ENCODE measurements at places on chromosomes 16 and 17.

DNA sequence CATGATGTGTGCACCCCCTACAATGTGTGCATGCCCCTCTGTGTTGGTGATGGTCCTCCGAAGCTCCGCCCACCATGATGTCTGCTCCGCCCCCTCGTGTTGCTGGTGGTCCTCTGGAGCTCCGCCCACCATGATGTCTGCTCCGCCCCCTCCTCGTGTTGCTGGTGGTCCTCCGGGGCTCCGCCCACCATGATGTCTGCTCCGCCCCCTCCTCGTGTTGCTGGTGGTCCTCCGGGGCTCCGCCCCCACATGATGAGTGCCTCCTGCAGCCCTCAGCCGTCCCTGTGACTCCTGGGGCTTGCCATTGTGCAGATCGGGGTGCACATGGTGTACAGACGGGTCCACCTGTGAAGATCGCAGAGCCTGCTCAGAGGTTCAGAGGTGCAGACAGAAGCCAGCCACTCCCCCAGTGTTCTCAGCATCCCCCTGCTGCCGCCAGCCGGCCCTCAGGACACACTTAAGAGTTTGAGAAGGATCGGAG lies 129.1 kb upstream of the CHMP6 start:
- no peaks in the 10 kb centered on the region for H3K27me3 ChIP-seq
- H3K4me1 ChIP-seq, result peaks cover 32% of the 10 kb centered on the region
- no peak overlapping the region for H3K4me3 ChIP-seq
- H3K27ac ChIP-seq, result no peak overlapping the region
- no peak for DNase-seq

- no peaks in the 10 kb centered on the region for H3K27me3 ChIP-seq
- H3K4me3 ChIP-seq, result no peak overlapping the region
- peaks cover 14% of the 10 kb centered on the region for H3K4me1 ChIP-seq
- DNase-seq, result no peak
- H3K36me3 ChIP-seq, result peaks cover 63% of the 10 kb centered on the region
Measured at GRCh38 chr16:4686497-4687210, 6.7 kb upstream of the NUDT16L1 start.

DNA sequence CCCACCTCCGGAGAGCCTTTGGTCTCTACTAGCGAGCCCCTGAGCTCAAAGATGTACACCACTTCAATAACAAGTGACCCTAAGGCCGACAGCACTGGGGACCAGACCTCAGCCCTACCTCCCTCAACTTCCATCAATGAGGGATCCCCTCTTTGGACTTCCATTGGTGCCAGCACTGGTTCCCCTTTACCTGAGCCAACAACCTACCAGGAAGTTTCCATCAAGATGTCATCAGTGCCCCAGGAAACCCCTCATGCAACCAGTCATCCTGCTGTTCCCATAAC lies 702 bp downstream of the SPN start:
- no peaks in the 10 kb centered on the region for H3K36me3 ChIP-seq
- no peak for DNase-seq
- H3K4me1 ChIP-seq, result no peaks in the 10 kb centered on the region
- peak overlapping the region; percentile 45 for H3K4me3 ChIP-seq

DNA sequence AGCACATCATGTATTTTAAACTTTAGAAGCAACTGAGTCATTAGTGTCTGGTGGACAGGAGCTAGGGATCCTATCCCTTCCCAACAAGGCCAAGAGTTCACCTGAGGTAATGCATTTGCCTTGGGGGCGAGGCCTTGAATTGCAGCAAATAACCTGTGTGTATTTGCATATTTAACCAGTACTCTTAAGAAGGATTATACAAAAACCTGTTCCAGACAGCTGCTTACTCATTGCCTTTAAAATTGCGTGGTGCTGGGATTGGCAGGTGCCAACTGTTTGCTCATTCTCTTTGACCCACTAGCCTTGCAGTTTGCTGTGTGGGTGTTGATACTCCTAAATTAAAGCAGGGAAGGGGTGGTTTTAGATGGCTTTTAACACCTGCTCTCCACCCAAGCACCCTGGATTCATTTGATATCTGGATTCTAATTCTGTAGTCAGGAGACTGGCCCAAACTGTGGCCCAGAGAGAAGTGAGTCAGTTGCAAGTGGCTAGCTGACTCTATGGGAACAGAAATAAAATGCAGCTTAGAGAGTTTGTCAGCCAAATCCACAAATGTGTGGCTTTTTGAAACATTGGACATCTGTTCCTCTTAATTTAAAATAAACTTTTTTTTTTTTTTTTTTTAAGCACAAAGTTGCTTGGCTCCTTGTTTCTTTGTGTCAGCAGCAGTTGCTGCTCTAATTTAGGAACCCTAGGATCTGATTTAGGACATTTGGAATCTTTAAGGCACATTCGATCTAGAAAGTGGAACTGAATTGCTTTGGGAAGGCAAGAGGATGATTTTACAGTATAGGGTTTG lies 46.9 kb downstream of the TUBD1 start:
- H3K36me3 ChIP-seq, result no peaks in the 10 kb centered on the region
- H3K27me3 ChIP-seq, result no peaks in the 10 kb centered on the region
- peak overlapping the region; percentile 92 for H3K27ac ChIP-seq
- no peak for DNase-seq
- no peak overlapping the region for H3K4me3 ChIP-seq

- peaks cover 28% of the 10 kb centered on the region for H3K4me1 ChIP-seq
- DNase-seq, result peak; percentile 78
- H3K36me3 ChIP-seq, result peaks cover 49% of the 10 kb centered on the region
- no peak overlapping the region for H3K4me3 ChIP-seq
- H3K27ac ChIP-seq, result peak overlapping the region; percentile 69
- no peaks in the 10 kb centered on the region for H3K27me3 ChIP-seq
Measured at GRCh38 chr16:10929853-10930754, 12.2 kb downstream of the DEXI start.

- H3K27me3 ChIP-seq, result peaks cover 16% of the 10 kb centered on the region
- H3K36me3 ChIP-seq, result no peaks in the 10 kb centered on the region
- DNase-seq, result no peak
- H3K4me1 ChIP-seq, result peaks cover 27% of the 10 kb centered on the region
Measured at GRCh38 chr17:42759982-42760651, 910 bp upstream of the RAMP2 start.

DNA sequence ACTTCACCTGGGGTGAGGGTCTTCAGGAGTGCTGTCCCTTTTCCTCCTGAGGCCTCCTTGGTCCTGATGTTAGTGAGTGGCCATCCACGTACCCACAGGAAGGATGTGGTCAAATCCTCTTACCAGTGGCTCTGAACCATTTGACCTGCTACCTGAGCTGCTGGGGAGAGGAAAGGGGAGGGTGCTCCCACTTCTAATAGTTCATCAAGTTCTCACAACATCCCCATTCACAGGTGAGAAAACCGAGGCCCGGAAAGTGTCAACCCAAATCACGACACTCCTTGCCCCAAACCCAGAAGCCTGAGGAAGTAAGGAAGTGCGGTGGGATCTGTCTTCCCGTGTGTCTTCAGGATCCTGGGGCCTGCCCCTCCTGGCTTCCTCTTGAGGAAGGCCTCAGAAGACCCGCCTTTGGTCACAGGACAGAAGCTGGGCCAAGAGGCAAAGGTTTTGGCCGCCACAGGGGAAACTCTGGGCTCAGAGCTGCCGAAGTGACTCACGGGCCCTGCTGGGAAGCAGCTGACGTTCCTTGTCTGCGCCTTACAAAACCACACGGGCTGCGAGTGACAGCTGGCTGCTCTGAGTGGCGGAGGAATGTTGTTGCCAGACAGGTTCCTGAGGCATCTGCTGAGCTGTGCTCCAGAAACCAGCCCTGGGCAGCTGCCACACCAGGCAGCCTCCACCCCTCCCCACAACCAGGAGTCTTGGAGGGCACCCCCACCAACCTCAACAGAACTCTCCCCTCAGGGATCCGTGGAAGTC lies 13.9 kb upstream of the KIFC3 start:
- H3K27me3 ChIP-seq, result no peaks in the 10 kb centered on the region
- H3K36me3 ChIP-seq, result no peaks in the 10 kb centered on the region
- H3K27ac ChIP-seq, result peak overlapping the region; percentile 86
- peaks cover 15% of the 10 kb centered on the region for H3K4me1 ChIP-seq
- DNase-seq, result peak; percentile 96

- peak overlapping the region; percentile 79 for H3K27ac ChIP-seq
- H3K4me1 ChIP-seq, result peaks cover 30% of the 10 kb centered on the region
- H3K4me3 ChIP-seq, result no peak overlapping the region
- no peaks in the 10 kb centered on the region for H3K36me3 ChIP-seq
Measured at GRCh38 chr17:50221864-50222545, 20.6 kb upstream of the COL1A1 start.

DNA sequence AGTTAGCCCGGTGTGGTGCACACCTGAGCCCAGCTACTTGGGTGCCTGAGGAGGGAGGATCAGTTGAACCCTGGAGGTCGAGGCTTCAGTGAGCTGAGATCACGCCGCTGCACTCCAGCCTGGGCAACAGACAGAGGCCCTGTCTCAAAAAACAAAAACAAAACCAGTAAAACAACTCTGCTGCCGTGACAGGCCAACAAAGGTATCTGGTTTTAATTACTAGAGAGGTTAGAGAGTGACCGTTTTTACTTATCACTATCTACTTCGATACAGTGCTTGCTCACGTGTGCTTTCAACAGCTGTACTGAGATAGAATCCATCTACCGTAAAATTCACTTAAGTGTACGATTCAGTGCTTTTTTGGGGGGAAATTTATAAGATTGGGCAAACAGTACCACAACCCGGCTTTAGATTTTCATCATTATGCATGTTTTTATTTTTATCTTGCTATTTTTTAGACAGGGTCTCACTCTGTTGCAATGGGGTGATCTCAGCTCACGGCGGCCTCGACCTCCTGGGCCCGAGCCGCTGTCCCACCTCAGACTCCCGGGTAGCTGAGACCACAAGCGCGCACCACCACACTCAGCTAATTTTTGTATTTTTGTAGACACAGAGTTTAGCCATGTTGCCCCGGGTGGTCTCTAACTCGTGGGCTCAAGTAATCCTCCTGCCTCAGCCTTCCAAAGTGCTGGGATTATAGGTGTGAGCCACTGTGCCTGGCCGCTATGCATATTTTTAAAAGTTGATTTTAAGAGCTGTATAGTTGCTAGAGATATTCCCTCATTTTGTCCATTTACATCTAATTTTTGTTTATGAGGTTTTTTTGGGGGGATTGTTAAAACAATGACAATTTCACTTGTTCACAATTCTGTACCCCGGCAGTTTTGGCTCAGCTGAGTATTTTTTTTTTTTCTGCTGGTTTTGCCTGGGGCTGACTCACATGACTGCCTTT lies 30.9 kb downstream of the SERPINF1 start:
- no peak for DNase-seq
- no peaks in the 10 kb centered on the region for H3K27me3 ChIP-seq
- no peak overlapping the region for H3K27ac ChIP-seq
- H3K4me1 ChIP-seq, result peaks cover 4% of the 10 kb centered on the region
- H3K36me3 ChIP-seq, result no peaks in the 10 kb centered on the region
- H3K4me3 ChIP-seq, result no peak overlapping the region

DNA sequence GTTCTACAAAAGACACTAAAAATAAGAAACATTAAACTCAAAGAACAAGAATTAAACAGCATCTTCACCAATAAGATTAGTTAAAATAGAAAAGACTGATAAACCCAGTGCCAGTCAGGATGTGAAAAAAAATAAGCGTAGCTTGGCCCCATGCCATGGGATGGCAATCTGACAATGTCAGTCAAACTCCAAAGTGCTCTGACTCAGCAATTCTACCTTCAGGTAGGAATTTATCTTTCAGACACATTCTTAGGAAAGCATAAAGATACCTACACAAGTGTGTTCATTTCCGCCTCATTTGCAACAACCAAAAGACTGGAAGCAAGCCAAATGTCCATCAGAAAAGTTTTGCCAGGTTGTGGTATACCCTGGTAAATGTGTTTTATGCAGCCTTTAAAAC lies 9.1 kb upstream of the MPO start:
- no peak overlapping the region for H3K27ac ChIP-seq
- H3K4me1 ChIP-seq, result no peaks in the 10 kb centered on the region
- no peak overlapping the region for H3K4me3 ChIP-seq
- no peaks in the 10 kb centered on the region for H3K27me3 ChIP-seq
- H3K36me3 ChIP-seq, result no peaks in the 10 kb centered on the region

- H3K27ac ChIP-seq, result no peak overlapping the region
- H3K4me1 ChIP-seq, result no peaks in the 10 kb centered on the region
- H3K36me3 ChIP-seq, result no peaks in the 10 kb centered on the region
- peak; percentile 45 for DNase-seq
- H3K27me3 ChIP-seq, result no peaks in the 10 kb centered on the region
- no peak overlapping the region for H3K4me3 ChIP-seq
Measured at GRCh38 chr16:56279132-56279531, 87.8 kb downstream of the GNAO1 start.

DNA sequence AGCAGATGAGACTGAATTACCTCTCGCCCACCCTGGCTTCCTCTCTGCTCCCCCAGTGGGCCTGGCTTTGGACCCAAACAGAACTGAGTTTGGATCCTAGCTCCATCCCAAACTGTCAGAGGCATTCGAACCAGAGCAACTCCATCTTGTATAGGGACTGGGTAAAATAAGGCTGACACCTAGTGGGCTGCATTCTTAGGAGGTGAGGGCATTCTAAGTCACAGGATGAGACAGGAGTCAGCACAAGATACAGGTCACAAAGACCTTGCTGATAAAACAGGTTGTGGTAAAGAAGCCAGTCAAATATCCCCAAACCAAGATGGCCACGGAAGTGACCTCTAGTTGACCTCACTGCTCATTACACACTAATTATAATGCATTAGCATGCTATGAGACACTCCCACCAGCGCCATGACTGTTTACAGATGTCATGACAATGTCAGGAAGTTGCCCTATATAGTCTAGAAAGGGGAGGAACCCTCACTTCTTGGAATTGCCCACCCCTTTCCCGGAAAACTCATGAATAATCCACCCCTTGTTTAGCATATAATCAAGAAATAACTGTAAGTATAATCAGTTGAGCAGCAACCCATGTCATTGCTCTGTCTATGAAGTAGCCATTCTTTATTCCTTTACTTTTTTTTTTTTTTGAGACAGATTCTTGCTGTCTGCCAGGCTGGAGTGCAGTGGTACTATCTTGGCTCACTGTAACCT lies 44.4 kb downstream of the LYRM1 start:
- H3K36me3 ChIP-seq, result no peaks in the 10 kb centered on the region
- DNase-seq, result no peak
- no peak overlapping the region for H3K4me3 ChIP-seq
- H3K27me3 ChIP-seq, result no peaks in the 10 kb centered on the region
- H3K4me1 ChIP-seq, result no peaks in the 10 kb centered on the region
- H3K27ac ChIP-seq, result no peak overlapping the region

- no peak overlapping the region for H3K27ac ChIP-seq
- no peaks in the 10 kb centered on the region for H3K36me3 ChIP-seq
- H3K4me3 ChIP-seq, result no peak overlapping the region
Measured at GRCh38 chr16:82672676-82673075, 45.9 kb downstream of the CDH13 start.

DNA sequence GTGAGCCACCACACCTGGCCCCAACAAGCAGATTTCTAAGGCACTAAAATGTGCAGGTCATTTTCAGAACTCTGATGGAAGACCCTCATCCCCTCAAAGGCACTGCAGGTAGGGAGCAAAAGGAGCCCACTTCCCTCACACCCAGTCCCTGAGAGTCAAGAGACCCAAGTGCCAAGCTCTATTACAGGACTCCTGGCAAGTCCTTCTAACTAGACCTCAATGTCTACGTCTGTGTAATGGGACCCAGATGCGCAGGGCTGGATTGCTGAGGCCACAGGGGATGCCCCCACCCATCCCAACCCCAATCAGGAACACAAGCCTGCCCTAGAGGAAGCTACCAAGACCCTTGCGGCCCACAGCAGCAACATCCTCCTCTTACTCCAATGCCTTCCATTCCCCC lies 2.7 kb downstream of the PLLP start:
- H3K4me3 ChIP-seq, result no peak overlapping the region
- H3K4me1 ChIP-seq, result peaks cover 40% of the 10 kb centered on the region
- H3K27ac ChIP-seq, result no peak overlapping the region
- peak; percentile 4 for DNase-seq
- H3K27me3 ChIP-seq, result no peaks in the 10 kb centered on the region

GRCh38 chr16:7304958-7305357 lies 27.7 kb upstream of the RBFOX1 start:
- H3K27me3 ChIP-seq, result no peaks in the 10 kb centered on the region
- no peak overlapping the region for H3K4me3 ChIP-seq
- H3K4me1 ChIP-seq, result peaks cover 3% of the 10 kb centered on the region
- no peaks in the 10 kb centered on the region for H3K36me3 ChIP-seq

- no peaks in the 10 kb centered on the region for H3K4me1 ChIP-seq
- H3K27ac ChIP-seq, result no peak overlapping the region
Measured at GRCh38 chr16:78399384-78399783, 299.9 kb downstream of the WWOX start.

Data from upper lobe of left lung (tissue), 6 donors.